Activated CD8-positive, alpha-beta memory T cell treated with anti-CD3 and anti-CD28 coated beads, Interleukin-2, amount 10 ng/mL, durations not matched to agents 7 days and 5 days (primary cell): ENCODE measurements at places on chromosomes 4 and X. TPM values are rescaled to one million over a fixed set of nuclear protein-coding genes. Genes with fewer than 3 reads are reported as not detected.

DNA sequence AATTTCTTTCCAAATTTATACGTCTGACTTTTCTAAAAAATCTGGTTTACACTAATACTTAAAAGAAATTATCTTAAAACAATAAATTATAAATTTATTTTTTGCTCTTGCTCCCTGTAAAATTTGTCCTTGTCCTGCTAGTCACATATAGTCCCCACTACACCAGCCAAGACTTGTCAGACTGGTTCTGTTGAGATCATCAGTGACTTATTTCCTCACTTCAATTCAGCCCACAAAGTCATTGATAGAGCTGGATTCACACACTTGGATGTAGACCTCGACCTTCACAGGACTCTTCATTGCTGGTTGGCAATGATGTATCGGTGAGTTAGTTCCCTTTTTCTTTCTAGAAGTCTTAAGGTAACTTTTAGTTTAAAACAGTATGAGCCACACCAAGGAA, at the start of gene TMPRSS11E:
TSS of gene TMPRSS11E (plus strand) at position 263 of the 400 bp plus-strand sequence. CDS start at position 313, 50 bp downstream.
- H3K36me3 ChIP-seq, result peaks cover 2% of the 10 kb centered on the region
- DNase-seq, result no peak
- no peaks in the 10 kb centered on the region for H3K27me3 ChIP-seq
- H3K27ac ChIP-seq, result no peak within 1 kb of the TSS

GRCh38 chr4:127084666-127085065, 548.1 kb upstream of the INTU start:
- H3K4me1 ChIP-seq, result no peaks in the 10 kb centered on the region
- no peaks in the 10 kb centered on the region for H3K36me3 ChIP-seq
- no peak for DNase-seq
- no peak overlapping the region for H3K4me3 ChIP-seq
- H3K27ac ChIP-seq, result no peak overlapping the region
- H3K27me3 ChIP-seq, result no peaks in the 10 kb centered on the region

The MAGEA2 gene
- not detected for total RNA-seq

The REPS2 gene
- total RNA-seq, result not detected

The MAGEC3 gene
- not detected for total RNA-seq
